SK-N-SH treated with all-trans-retinoic acid at 6 μM for 48 hours (cell line): ENCODE measurements at places on chromosomes 12 and 14.

DNA sequence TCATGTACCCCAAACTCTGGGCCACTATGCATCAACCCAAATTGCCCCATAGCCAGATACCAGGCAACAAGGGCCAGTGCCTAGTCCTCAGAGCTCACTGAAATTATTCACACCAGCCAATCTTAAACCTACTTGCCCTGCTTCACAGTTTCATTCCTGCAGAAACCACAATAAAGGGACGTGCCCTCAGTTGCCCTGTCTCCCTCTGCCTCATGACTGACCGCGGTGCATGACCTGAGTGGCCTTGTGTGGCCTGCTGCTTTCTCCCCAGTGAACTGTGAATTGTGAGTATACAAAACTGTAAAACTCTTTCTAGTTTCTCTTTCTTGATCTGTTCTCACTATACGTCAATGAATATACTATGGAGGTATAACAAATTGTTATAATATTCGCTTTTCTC is 490.9 kb upstream of the MIS18BP1 start:
- ATAC-seq: no peak

GRCh38 chr14:35578135-35578534 is 44.2 kb downstream of the INSM2 start:
- no peak for ATAC-seq

DNA sequence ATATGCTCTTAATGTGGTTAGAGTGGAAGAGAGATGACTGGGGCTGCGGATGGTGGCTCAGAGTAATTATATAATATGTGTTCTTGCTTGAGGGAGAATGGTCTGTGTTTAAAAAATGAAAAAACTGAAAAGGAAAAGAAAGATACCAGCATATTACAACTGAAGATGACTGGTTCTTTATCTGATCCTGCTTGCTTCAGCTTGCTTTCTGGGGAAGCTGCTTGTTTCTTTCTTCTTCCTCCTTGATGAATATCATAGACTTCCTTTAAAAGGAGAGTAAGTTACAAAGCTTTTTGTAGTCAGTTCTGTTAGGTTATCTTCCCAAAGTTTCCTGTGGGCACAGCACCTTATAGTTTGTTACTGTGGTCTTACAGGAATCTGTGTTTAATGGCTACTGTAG is 210.9 kb downstream of the ERC1 start:
- ATAC-seq: no peak

GRCh38 chr14:93002851-93003298 is 79.9 kb downstream of the CHGA start:
- no peak for ATAC-seq

DNA sequence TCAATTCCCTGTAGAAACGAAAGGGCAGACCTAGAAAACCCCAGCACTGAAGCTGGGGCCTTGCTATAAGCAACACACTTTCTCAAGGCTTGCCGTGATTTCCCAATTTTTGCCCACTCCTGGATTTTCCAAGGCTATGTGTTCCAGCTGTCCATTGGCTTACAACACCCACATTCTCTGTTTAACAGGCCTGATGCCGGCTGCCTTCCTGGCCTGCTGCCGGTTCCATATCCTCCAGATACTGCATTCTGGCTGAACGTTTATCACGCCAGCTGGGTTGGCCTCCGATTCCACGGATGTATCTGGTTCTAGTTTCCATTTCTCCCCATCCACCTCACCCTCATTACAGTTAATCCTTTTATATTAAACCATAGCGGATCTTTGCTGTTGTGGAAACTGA is 2.0 kb upstream of the PCNX1 start:
- ATAC-seq: no peak

DNA sequence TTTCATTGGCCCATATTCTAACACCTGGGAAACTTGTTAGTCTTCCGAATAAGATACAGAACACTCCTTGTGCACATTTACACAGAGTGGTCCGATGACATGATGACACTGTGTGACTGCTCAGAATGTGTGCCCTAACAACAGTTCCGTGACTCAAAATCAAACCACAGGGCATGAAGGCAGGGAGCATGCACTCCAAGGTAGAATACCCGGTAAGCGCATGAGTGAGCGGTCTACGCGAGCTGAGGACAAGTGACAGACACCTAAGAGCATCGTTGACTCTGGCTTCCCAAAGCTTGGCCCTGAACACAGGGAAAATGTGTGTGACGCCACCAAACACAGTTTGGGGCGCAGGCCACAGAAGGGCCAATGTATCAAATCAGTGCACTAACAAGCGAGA is 18.6 kb downstream of the CLIP1 start:
- ATAC-seq: no peak

GRCh38 chr14:90625445-90625844 is 190.8 kb downstream of the TTC7B start:
- ATAC-seq: no peak

DNA sequence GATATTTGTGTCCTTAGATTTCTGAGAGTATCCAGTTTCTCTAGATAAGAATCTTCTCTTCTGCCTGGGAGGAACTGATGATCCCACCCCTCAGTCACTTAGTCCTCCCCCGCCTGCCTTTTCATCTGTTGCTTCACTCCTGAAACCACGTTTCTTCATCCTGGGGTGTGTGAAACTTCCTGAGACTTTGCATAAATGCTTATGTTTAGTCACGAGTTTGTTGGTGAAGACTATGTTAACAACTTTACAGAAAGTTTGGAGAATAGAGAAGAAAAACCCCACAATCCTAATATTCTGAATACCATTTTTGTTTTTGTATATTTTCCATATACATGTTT is 33.2 kb downstream of the MARK3 start:
- ATAC-seq: peak; percentile 31; the same call in 2 of the 3 replicates

- ATAC-seq: no peak
These were observed 125.6 kb downstream of the TTC8 start for GRCh38 chr14:88950069-88950468.

- 0 out of 3 replicates have a peak, but pooled peaks have one; percentile 14 for ATAC-seq
These were observed 69.4 kb upstream of the ACTN1 start for GRCh38 chr14:69048456-69048855.

DNA sequence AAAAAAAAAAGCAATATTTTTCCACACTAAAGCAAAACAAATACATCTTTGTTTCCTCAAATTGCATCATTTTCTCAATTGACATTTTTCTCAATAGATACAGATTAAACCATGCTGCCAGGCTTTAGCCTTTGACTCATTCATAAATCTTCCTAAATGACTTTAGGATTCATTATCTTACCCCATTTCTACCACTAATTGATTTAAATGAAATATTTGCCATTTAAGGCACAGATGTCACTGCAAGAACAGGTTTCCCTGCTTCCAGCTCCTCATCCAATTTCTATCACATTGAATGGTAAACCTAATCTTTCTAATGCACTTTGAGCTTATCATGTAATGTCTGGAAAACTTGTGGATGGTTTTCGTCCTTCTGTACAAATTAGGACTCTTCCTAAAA is 298.7 kb downstream of the RPL10L start:
- ATAC-seq: no peak

DNA sequence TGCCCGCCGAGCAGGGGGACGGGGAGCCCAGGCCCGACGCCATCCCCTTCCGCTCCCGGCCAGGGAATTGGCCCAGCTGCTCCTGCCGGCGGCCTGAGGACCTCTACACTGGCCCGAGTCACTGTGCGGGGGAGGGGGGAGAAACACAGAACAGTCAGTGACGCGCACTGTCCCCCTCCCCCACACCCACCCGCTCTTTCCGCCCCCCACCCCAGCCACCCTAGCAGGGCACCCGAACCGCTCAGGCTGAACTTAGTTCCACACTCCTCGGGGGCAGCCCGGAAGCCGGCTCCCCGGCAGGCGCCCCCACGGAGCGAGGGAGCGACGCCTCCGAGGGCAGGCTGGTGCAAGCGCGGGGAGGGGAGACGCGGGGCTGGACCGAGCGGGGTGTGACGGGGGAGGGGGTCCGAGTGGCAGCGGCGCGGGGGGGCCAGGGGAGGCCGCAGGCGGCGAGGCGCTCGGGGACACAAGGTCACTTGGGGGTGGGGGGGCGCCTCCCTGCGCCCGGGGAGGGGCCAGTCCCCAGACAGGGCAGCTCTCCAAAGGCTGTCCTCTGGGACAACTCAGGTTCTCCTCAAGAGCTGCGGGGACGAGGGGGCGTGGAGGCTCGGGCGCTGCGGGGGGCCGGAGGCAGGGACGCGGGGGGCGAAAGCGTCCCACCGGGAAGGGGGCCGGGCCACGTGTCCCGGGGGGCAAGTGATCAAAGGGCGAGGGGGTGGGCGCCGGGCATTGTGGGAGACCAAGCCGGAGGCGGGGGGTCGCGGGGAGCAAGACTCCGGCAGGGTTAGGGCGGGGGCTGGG is 648 bp downstream of the CHD4 start:
- peak; percentile 40 for ATAC-seq

DNA sequence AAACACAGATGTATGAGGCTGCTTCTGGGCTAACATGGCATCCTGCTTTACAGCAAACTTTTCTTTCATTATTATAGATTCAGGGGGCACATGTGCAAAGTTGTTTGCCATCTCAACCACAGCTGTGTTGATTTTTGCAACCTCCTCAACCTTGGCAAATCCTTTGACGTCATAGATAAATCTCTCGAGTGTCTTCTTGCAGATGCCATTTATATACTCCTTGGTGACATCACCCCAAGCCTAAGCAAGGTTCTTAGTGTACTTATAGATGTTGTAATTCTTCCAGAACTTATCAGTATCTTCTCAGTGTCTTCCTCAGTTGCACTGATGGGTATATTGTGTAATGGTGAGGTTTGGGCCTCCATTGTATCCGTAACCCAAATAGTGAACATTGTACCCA is 135.4 kb upstream of the RPH3A start:
- no peak for ATAC-seq

- ATAC-seq: no peak
These were observed 48.6 kb downstream of the CACNA1C start for GRCh38 chr12:2101359-2101758.

DNA sequence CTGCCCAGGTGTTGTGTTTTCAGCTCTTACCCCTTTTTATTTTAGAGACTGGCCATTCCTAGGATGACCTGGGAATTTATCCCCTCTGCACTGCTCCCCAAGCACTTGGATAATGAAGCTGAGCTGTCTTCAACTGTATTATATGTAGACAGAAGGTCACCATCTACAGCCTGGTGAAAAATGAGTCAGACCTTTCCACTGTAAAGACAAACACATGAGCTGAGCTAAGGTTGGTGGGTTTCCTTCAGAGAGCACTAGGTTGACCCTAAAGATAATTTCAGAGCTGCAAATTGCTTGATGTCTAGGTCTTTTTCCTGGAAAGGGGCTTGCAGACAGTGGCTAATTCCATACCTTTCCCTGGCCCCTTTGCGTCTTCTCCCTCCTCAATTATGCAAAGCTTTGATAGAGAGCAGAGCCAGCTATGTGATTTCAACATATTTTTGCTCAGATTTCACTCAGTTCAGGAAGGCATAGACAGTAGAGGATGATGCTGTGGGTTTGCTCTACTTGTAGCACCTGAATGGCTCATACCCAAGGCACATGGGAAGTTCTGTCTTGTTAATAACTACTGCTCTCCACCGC is 9.2 kb upstream of the IKZF4 start:
- ATAC-seq: no peak

- ATAC-seq: peak; percentile 65
These were observed 5.5 kb upstream of the KRT84 start for GRCh38 chr12:52390739-52391617.

- peak; percentile 69 for ATAC-seq
These were observed 26.8 kb downstream of the DGLUCY start for GRCh38 chr14:91140672-91141071.
